ENCODE measurements at places on chromosomes 12 and 14.

DNA sequence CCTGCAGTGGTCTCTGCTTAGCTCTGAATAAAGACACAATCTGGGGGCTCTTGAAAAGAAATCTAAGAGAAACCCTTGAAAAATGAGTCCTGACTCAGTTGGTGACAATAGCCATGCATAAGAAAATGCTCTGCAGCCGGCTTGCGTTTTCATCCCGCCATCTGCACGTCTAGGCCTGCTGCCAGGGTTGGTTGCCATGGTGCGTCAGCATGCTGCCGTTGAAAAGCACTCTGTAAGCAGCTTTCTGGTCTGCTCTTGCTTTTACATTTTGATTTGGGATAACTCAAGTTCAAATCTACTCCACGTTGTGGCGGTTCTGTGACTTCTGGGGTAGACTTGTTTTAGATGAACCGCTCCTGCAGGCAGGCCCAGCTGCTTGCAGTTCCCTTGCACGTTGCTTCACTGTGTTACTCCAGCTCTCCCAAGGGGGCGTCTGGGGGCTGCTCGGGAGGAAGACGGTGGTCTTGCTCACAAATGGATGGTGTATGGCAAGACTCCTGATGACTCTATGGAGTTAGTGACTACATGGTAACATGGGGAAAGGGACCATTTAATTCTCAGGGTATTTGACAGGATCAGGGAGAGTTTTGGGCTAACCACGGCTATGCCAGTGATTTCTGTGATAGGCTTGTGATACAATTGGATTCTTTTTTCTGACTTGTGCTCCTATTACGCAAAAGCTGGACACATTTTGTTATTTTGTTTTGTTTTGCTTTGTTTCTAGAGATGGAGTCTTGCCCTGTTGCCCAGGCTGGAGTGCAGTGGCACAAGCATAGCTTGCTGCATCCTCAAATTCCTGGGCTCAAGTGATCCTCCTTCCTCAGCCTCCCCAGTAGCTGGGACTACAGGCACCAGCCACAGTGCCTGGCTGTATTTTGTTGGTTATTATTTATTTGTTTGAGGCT, 15.8 kb downstream of the WNT5B start:
- no peak for DNase-seq

- DNase-seq = no peak
These were observed 62.6 kb downstream of the SLC38A4 start for GRCh38 chr12:46763230-46763629.

DNA sequence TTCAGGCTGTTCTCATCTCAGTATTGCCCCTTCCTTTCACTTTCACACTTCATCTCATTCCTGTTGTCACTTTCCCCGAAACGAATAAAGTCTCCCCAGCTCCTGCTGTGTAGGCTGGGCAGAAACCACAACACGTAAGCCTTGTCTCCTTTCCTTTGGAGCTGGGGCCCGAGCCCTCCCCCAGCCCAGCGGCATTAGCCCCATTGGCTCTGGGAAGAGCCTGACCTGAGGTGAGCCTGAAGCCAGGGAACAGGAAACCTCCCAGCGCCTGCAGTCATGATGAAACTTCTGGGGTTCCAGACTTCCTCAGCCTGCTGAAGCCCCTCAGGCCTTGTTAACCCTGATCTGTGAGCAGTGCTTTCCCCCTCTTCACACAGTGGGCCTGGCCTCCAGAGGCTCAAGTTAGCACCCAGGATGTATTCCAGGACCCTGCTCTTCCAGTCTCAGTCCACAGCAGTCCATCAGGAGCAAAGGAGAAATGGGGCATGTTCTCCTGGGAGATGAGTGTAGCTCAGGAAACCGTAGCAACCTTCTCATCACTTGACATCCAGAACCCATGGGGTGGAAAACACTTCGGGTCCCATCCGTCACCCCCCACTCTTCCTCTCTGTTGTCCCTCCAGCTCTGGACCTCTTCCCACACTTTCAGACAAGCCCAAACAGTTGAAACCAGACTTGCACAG, 21.8 kb downstream of the VASH1 start:
- no peak for DNase-seq

- no peak for DNase-seq
These were observed 98.8 kb downstream of the FRMD6 start for GRCh38 chr14:51750542-51750941.

GRCh38 chr14:91041450-91041849, 19.0 kb downstream of the RPS6KA5 start:
- peak; percentile 44 for DNase-seq

DNA sequence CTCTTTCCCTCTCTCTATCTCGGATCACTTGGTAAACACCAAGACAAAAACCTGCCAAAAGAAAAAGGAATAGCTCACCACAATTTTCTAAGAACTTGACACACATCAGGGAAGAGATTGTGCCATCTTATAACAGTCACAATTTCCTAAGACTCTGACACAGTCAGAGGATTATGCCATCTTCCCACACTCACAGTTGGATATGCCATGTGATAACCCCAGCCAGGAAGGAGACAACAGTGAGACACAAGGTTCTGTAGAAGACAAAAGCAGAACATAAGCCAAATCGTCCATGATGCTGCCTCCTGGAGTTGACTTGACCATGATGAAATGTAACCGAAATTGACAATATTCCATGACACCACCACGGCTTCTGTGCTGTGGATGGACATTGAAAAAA, 2.8 kb upstream of the CLEC9A start:
- DNase-seq = no peak

GRCh38 chr12:68028647-68029046, 39.4 kb downstream of the IFNG-AS1 start:
- no peak for DNase-seq

- DNase-seq = no peak
These were observed 7.4 kb downstream of the TCP11L2 start for GRCh38 chr12:106309671-106310505.

- DNase-seq = no peak
These were observed 54.6 kb downstream of the PSMA6 start for GRCh38 chr14:35346738-35347322.

DNA sequence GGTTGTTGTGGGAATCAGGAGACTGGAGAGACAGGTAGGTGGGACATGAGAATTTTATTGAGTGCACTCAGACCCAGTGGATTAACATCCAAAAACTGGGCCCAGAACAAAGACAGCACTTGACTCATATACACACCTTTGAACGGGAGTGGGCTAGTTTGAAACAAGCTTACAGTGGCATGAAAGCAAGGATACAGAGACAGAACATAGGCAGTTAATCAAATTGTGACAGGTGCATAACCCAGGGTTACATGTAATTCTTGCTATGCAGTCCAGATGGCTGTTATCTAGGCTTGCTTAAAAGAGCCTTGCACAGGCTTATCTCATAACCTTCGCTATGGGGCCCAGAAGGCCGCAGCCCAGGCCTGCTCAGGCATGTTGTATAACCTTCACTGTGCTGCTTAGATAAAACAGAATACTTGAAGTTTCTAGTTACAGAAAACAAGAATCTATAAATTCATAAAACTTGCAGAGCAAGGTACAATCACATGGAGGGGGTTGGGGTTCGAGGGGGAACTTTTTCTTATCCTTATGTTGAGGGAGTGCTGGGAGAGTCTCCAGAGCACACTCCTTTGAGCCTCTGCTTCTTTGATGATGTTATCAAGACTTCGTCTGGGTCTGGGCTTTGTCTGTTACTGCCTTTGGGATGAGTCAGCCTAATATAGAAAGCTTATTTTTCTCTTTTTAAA, 81.7 kb downstream of the TNFAIP2 start:
- DNase-seq = no peak

GRCh38 chr12:7060353-7060954, at the start of gene C1S:
C1S (plus strand) TSS chr12:7060718; CDS start chr12:7061913, 1,195 bp downstream.
- no peak for DNase-seq

GRCh38 chr14:23751616-23752015, 115.5 kb downstream of the DHRS2 start:
- DNase-seq = no peak

DNA sequence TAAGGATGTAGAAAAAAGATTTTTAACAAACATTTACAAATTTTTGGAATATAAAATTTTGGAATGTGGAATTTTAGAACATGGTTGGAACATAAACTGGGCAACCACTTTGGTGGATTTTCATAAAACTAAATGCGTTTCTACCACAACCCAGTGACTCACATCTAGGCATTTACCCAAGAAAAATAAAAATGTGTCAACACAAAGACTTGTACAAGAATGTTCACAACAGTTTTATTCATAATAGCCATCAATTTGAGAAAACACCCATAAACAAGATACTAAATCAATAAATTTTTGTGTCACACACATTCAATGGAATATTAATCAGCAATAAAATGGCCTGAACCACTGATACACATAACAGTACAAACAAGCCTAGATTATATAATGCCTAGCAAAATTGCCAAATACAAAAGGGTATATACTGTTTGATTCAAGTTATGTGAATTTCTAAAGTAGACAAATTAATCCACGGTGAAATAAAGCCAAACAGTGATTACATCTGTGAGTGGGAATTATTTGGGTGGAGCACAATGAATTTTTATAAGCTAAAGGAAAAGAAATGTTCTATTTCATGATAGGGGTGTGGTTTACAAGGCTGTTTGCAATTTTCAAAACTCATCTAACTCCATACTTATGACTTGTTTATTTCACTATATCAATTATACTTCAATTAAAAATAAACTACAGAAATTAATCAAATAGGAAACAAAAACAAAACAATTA, 415.2 kb upstream of the OR4E1 start:
- no peak for DNase-seq

DNA sequence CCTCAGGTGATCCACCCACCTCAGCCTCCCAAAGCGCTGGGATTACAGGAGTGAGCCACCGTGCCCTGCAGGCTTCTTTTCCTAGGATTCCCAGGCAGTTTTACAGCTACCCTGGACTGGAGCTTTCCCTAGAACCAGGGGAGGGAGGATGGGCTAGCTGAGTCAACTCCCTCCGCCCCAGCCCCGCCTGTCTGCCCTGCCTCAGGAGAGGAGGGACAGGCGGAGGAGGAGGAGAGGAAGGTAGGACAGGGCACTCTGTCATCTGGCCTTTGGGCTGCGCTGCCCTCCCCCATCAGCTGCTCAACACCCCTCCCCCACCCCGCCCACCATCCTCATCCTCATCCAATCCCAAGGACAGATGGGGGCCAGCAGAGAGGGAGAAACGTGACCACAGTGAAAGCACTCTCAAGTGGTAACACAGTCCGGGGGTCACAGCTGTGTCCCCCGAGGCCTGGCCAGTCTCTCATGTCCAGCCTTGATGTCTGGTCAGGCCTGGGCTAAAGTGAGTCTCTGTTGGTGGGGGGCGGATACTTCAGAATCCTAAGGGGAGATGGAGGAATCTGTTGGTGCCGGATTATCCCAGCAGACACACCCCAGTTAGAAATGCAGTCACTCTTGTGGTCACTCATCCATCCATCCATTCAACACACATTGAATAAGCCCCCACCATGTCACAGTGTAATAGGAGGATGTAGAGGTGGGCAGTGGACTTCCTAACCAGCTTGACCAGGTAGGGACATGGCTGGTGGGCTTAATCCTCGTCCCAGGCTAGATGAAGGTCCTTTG, 12.3 kb downstream of the FIGNL2 start:
- no peak for DNase-seq

- DNase-seq = no peak
These were observed 27.4 kb upstream of the FLVCR2 start for GRCh38 chr14:75551021-75551420.

DNA sequence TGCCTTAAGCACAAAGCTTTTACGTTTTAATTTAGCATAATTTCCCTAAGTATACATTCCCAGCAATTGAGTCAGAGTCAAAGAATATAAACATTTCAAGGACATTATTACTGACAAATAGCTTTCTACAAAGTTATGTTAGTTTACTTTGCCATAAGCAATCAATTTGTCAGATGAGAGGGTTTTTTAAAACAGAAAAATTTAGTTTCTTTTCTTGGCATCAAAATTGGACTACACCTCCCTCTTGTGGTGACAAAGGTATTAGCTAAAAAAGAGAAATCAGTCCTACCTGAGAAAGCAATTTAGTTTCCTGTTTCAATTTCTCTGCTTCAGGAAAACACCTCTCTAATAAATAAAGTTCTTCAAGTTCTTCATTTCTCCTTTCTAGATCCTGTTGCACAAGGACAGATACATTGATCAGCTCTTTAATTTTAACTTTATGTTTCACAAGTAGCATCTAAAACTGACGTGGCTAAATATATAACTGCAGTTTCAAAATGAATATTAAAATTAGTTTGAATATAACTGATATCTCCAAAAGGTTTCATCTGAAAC, 39.9 kb downstream of the DNAI7 start:
- no peak for DNase-seq

- DNase-seq = no peak
These were observed 201.2 kb upstream of the FOXG1 start for GRCh38 chr14:28565345-28565744.

- no peak for DNase-seq
These were observed 280.9 kb downstream of the CACNA1C start for GRCh38 chr12:2333491-2334195.

- DNase-seq = no peak
These were observed 361.8 kb downstream of the C12orf50 start for GRCh38 chr12:87667378-87667777.

DNA sequence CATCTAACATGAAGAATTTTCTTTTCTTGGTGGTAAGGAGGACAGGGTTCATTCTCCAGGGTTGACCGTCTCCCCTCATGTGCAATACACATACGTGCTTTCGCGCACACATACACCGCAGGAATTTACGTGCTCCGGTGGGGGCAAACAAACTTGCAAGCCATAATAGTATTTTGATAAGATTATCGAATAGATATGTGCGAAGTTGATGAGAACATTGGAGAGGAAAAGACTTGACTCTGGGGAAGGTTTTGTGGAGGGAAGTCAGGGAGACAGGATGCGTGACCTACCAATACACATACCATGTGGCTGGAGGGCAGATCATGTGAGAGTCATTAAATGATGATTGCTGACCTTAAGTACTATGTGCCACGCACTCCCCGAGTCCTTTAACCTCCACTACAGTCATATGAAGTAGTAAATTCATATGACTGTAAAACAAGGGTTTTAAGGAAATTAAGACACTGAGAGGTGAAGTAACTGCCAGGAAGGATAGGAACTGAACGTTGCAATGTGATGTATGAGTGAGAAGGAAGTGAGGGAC, 921 bp downstream of the RAD51B start:
- peak; percentile 11 for DNase-seq

DNA sequence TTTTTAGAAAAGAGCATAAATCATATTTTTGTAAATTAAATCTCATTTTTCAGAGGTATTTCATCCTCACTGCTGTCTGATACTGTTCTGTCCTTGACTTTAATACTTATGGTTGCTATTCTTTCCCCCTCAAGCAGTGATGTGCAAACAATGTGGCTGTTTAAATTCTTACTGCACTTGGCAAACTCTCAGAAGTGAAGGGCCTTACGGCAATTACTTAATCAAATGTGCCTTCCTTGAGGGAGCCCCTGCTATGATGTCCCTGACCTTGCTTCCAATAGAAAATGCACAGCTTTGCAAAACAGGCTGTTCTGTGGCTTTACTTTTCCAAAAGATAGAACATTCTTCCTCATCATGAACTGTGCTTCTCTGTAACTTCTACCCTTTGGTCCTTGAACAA, 35.2 kb downstream of the UBE3B start:
- no peak for DNase-seq

GRCh38 chr12:109264943-109265650, 44.0 kb downstream of the FOXN4 start:
- no peak for DNase-seq

DNA sequence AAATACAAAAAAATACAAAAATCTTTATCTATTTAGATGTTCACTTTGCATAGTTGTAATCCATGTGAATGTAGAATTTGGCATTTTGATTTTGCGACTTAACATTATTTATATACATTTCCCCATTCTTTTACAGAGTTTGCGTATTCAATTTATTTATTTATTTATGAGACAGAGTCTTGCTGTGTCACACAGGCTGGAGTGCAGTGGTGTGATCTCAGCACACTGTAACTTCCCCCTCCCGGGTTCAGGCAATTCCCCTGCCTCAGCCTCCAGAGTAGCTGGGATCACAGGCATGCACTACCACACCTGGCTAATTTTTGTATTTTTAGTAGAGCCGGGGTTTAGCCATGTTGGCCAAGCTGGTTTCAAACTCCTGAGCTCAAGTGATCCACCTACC, 25.3 kb upstream of the STRN3 start:
- no peak for DNase-seq

Measured in LNCaP clone FGC (cell line).